ENCODE measurements at places on chromosomes 1 and 21. TPM values are rescaled to one million over a fixed set of nuclear protein-coding genes. Genes with fewer than 3 reads are reported as not detected.

The FMO3 gene
- not detected for total RNA-seq

The TTC39A gene
- 3.1 TPM for total RNA-seq

The GJA9 gene
- not detected for total RNA-seq

The RCAN1 gene
- 5.4 TPM for total RNA-seq

All from A673 (cell line).